Amniotic stem cell (primary cell): ENCODE measurements at places on chromosomes 11 and 22.

DNA sequence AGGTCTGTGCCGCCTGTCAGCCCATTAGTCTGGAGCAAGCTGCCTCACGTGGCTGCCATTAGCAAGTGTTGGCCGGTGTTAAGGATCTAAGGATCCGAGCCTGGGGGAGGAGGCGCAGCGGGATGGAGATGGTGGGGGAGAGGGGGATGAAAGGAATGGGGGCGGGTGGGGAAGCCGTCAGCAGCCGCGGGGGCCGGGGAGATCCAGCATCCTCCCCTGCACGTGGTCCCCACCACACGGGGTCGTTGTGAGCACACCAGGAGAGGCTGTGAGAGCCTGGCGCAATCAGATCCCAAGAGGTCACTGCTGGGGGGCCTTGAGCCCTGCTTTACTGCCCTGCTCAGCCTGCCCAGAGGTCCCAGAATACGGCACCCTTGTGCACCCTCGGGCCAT is 7.3 kb downstream of the CABP7 start:
- no peak for DNase-seq

DNA sequence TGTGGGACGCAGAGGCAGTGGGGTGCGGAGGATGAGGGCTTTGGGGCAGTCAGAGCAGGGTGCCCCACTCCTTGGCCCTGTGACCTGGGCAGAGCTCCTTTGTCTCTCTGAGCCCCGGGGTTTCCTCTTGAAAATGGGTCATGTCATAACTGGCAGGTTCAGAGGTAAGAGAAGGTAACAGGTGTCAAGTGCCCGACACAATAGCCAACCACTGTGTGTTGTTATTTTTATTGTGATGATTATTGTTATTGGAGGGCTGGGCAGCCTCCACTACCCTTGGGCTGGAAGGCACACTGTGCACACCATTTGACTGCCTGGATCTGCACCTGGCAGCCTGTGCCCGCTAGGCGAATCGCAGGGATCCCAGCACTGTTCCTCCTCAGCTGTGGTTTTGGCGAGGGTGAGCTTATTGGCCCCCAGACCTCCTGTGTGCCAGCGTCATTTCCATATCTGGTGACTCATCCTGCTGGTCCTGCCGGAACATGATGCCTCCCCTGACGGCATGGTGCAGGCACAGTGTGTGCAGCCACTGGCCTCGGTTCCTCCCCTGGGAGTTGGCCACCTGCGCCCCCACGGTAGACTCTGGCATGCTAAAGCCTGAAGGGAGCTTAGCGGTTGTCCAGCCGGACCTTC is 15.4 kb upstream of the SOX10 start:
- no peak for DNase-seq

DNA sequence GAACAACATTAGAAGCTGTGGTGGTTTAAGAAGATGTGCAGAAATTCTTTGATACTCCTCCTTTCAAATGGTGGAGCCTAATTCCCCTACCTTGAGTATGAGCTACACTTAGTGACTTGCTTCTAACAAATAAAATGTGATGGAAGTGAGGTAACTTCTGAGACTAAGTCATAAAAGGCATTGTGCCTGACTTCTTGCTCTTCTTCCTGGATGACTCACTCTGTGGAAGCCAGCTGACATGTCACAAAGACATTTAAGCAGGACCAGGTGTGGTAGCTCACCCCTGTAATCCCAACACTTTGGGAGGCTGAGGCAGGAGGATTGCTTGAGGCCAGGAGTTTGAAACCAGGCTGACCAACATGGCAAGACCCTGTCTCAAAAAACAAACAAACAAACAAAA is 3.9 kb upstream of the PLA2G3 start:
- DNase-seq = no peak

DNA sequence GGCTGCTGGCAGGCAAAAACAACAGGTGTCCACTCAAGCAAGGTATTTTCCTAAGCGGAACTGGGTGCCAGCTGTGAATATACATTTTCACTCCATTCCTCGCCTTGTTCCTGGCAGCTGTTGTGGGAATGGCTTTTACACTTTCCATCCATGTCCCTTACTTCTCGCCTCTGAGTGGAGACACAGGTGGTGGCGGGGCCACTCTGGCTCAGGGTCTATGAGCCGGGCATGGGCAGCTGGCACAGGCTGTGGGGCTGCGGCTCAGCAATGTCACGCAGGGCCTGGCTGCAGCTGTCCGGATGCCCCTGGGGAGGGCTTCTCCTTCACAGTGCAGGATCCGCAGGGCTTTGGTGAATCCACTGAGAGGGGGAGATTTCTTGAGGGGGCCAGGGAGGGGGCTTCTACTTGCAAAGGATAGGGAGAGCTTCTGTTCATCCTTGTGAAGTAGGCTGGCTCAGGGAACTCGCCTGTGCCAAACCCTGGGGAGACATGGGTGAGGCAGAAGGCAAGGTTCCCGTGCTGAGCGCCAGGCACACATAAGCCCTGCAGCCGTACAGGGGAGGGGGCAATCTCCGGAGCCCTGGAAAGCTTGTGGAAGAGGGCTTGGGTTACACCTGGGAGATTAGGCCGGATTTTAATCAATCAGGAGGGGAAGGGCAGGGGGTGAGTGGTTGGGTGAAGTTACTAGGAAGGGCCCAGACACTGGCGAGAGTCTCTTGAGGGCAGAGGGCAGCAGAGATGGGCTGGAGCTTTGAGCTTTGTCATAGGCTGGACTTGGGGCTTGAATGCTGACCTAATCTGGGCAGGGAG is 45.7 kb downstream of the KCNQ1OT1 start:
- DNase-seq = no peak

DNA sequence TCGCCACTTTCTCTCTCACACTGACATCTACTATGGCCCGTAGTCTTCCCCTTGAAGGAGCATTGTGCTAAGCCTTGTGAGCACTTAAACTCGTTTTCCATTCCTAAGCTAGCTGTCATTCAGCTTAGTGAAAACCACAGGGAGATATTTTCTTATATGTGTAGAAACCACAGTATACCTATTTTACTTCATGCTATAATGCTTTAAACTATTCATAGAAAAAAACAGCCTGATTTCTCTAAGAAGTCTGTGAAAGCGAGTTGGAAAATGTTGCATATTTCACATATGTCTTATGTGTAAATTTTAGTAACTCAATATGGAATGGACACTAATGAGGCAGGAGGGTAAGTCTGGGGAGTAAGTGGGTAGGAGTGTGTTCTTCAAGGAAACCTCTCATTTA is 194.3 kb upstream of the CTSC start:
- no peak for DNase-seq

- peak; percentile 50 for DNase-seq
Observed at GRCh38 chr22:18056161-18056666, 21.6 kb upstream of the PEX26 start.

DNA sequence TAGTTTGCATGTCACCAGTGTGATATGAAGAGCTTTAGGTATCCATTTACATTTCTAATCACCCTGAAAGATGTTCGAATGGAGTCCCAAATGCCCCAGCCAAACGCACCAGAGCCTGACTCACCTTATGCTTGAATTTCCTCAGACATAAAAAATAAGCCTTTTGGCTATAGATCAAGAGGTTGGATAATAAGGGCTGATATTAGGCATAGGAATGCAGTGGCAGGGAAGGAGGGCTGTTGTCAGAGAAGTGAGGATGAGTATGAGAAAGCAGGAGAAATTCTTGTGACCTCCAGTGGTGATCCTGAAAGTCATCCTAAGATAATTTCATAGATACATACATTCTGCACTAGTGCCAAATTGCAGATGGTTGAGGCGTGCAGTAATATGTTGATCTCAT is 264.6 kb downstream of the NELL1 start:
- DNase-seq = no peak

DNA sequence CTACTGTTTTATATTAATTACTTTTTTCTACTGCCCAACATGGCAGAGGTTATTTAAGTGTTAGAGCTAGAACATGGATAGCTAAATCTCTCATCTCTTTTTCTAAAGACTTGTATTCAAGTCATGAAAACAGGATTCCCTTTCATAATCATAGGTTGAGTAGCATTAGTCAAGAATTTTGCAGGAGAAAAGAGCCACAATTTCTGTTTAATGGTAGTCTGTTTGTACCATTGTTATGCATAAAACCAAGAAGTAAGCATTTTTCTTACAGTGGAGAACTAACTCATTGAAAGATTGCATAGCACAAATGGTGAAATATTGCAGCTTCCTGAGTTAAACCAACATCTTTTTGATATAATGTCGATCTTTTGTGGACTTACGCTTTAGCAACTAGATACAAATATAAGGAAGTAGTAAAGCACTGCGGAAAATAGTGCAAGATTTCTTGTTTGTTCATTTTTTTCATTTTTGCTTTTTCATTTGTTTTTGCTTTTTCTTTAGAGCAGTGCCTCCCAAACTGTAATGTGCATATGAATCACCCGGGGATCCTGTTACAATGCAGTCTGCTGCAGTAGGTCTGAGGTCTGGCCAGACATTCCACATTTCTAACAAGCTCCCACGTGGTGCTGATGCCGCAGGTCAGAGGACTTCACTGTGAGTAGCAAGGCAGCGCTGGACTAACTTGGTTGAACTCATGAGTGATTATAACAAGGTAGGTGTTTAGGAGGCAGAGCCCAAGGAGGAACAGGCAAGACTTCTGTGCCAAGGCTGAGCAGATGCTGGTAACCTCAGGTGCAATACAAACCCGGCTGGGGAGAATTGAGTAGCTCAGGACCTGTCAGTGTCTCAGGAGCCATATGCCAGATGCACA is 4.6 kb downstream of the ETS1 start:
- peak; percentile 82 for DNase-seq

DNA sequence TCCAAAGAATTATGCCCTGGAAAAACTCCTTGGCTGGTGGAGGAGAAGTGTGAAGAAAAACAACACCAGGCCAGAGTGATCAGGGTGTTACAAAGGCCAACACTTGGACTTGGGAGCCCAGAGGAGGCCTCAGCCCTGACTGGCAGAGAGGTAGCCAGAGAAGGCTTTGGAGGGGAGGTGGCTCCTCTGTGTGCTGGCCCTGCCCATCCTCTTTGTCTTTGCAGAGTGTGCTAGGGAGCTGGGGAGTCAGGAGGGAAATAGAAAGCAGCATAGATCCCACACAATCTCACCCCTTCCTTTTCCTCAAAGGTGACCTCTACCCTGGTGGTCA is 12.0 kb upstream of the P2RY6 start:
- no peak for DNase-seq

- DNase-seq = no peak
Observed at GRCh38 chr11:14750911-14751310, 107.3 kb downstream of the PDE3B start.

- DNase-seq = no peak
Observed at GRCh38 chr11:112962579-112963367, 1.6 kb downstream of the NCAM1 start.

- peak; percentile 37 for DNase-seq
Observed at GRCh38 chr11:119144825-119145486, 3.9 kb upstream of the ABCG4 start.

- DNase-seq = no peak
Observed at GRCh38 chr11:73366265-73366610, 10.0 kb upstream of the RELT start.

GRCh38 chr22:22110548-22111266 is 128.1 kb upstream of the TOP3B start:
- no peak for DNase-seq

GRCh38 chr11:28528217-28528616 is 420.0 kb downstream of the METTL15 start:
- no peak for DNase-seq

- DNase-seq = peak; percentile 38
Observed at GRCh38 chr22:44701824-44702478, at the start of gene PRR5. Gene PRR5 (plus strand): TSS chr22:44702204. CDS start chr22:44702475, 271 bp downstream.

DNA sequence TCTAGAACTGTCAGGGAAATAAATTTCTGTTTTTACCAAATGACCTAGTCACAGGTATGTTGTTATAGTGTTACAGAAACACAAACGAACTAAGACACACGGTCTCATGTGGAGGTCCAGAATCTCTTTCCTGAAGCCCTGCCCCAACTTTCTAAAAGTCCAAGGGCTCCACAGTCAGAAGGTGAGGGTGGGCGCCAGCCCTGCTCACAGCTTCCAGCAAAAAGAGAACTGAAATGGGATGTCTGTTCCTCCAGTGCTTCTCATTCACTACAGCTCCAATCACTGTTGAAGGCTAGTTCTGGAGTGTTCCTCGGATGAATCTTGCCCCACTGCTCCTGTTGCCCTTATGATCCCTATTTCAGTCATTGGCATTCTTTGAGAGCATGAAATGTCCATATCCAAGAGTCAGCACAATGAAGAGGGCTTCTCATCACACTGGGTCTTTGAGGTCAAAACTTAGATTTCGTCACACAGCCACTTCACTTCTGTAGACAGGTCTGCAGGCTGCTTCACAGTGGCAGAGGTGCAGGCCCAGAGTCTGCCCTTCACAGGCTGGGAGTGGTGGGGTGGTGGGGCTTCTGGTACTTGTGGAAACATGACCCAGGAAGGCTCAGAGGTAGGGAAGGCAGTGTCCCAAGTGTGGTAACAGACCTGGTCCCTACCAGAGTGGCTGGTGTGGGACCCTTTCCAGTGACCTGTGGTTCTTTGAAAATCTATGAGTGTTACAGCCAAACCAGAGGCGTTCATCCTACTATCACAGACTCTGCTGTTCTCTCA is 34.9 kb downstream of the FAM181B start:
- DNase-seq = no peak

- DNase-seq = no peak
Observed at GRCh38 chr11:70424765-70425344, 26.5 kb downstream of the CTTN start.
